ENCODE measurements at places on chromosomes 2 and 18.

DNA sequence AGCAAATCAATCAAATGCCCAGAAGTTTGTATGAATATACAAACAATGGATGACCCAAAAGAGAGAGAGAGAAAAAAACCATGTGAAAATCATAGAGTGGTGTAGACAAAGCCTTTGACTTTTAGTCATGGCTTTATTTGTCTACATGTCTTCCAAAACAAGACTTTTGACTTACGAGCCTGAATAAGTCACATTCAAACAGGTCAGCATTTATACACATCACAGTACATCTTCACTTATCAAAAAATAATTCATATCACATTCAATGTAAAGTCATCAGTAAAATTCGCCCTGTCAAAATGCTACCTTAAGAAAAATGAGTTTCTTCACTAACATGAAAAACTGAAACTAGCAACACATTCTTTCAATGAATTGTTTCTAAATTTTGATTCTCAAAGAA, 1.9 kb downstream of the IFIH1 start:
- no peak for DNase-seq

GRCh38 chr2:165678882-165679281, 115.2 kb downstream of the GALNT3 start:
- DNase-seq, result no peak

DNA sequence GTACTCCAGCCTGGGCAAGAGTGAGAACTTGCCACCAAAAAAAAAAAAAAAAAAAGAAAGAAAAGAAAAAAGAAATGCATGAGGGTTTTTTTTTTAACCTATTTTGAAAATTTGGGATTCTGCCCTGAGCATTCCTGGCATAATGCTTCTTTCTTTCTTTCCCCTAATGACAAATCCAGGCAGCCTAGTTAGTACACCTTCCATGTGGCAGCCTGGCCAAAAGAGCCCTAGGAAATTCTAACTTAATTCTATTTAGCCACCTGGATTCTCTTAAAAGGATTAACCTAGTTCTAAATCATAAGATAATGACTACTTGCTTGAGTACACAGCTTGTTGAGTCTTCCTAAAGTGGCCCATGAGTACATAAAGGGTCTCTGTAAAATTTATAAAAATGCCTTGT, 160.1 kb downstream of the THADA start:
- no peak for DNase-seq

DNA sequence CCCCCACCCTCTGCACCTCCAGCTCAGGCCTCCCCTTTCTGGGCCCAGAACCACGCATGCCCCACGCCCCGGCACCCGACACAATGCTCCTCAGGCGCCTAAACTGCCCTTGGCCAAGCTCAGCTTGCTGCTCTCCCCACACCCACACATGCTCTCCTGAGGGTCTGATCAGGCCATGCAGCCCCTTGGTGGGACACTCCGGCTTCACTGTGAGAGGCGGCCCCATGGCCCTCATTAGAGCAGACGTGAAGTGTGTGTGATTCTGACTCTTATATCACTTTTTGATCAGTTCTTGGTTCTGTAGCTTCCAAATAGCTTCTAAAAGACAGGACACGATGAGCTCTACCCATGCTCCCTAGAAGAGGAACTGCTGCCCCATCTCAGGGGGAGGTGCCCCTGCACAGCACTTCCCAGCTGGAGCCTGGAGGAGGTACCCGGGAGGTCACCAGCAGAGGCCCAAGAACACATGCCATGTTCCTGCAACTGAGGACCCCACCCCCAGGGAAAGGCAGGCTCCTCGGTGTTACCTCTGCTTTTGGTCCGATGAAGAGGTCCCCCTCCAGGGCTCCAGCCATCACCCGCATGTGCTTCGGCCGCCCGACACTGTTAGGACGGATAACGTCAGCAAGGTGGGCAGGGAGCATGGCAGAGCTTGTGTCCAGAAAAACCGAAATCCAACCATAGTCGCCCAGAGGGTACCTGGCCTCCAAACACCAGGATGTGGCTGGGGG, 3.6 kb downstream of the ACTR1B start:
- DNase-seq, result no peak

GRCh38 chr2:212926940-212927339, 224.5 kb downstream of the IKZF2 start:
- no peak for DNase-seq

DNA sequence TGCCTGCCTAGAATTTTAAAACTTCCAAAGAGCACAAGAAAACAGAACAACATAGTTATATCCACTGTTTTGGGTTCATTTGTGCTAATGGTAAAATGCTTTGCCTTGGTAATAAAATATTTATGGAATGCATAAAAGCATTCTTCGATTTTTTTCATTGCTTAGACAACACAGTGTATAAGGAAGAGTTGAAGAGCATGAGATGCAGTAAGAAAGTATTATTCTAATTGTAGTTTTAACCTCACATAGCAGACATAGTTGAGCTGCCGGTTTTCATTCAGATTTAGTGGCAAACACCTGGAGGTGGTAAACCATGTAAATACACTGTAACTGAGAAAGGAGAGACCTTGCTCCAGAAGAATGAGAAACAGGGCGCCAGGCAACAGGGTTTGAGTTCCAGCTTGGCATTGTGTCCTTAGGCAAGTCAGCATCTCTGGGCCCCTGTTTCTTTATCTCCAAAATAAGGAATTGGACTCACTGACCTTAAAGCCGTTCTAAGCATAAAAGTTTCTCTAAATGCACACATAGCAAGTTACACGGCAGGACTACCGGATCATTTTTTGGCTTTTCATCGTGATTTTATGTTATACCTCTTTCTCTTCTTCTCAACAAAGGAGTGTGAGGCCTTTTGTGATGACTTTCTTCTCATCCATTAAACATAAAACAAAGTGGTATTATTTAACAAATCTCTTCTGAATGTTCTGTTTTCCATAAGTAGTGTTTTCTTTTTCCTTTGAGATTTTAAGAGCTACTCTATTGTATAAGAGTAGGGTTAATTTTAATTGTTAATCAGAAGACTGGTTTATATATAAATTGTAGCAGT, 7.9 kb downstream of the UGP2 start:
- no peak for DNase-seq
